Motor neuron (in vitro differentiated cells): ENCODE measurements at places on chromosomes 12 and 14. TPM values are rescaled to one million over a fixed set of nuclear protein-coding genes. Genes with fewer than 3 reads are reported as not detected.

The SLC5A8 gene
- 0.04 and 0.05 TPM in 2 replicates for total RNA-seq

The SOX5 gene
- 7.3 and 11.0 TPM in 2 replicates for total RNA-seq

The CMA1 gene
- not detected in 2 replicates for total RNA-seq

The CATSPERB gene
- 0.50 TPM in 1 of 2 replicates, not detected in the other for total RNA-seq

The CLSTN3 gene
- 57.0 and 60.6 TPM in 2 replicates for total RNA-seq

The AREL1 gene
- 22.5 and 24.8 TPM in 2 replicates for total RNA-seq

The PARP2 gene
- 33.6 and 39.0 TPM in 2 replicates for total RNA-seq

The TMEM30B gene
- total RNA-seq: 0.33 and 0.34 TPM in 2 replicates

The BDKRB2 gene
- total RNA-seq: 321 and 322 TPM in 2 replicates

The E2F7 gene
- 0.71 and 1.1 TPM in 2 replicates for total RNA-seq

The IL26 gene
- total RNA-seq: not detected in 2 replicates

The COX14 gene
- 36.5 and 39.0 TPM in 2 replicates for total RNA-seq

The TPPP2 gene
- total RNA-seq: 1.2 TPM in 1 of 2 replicates, not detected in the other

The HPD gene
- not detected in 2 replicates for total RNA-seq

The LTB4R2 gene
- 11.0 and 14.6 TPM in 2 replicates for total RNA-seq

The PTGDR gene
- 0.04 and 0.09 TPM in 2 replicates for total RNA-seq

The POTEG gene
- not detected in 2 replicates for total RNA-seq

The ARHGEF25 gene
- total RNA-seq: 16.5 and 19.3 TPM in 2 replicates

The CLEC4D gene
- total RNA-seq: not detected in 2 replicates

The ETFBKMT gene
- total RNA-seq: 2.7 and 2.9 TPM in 2 replicates

The SIRT4 gene
- total RNA-seq: 6.1 and 7.4 TPM in 2 replicates

The NKX2-1 gene
- not detected in 2 replicates for total RNA-seq

The SEL1L gene
- 50.3 and 53.4 TPM in 2 replicates for total RNA-seq

The LBHD2 gene
- total RNA-seq: not detected in 2 replicates

The BDKRB1 gene
- 0.19 and 2.4 TPM in 2 replicates for total RNA-seq

The ZNF385A gene
- total RNA-seq: 3.8 and 5.4 TPM in 2 replicates

The NRL gene
- total RNA-seq: 1.4 and 2.1 TPM in 2 replicates

The C12orf54 gene
- 9.5 and 10.0 TPM in 2 replicates for total RNA-seq

The TAS2R20 gene
- 3.5 and 5.3 TPM in 2 replicates for total RNA-seq

The FGF23 gene
- 0.87 and 1.2 TPM in 2 replicates for total RNA-seq

The KRT75 gene
- 0.09 TPM in 1 of 2 replicates, not detected in the other for total RNA-seq

The MMP17 gene
- 12.0 and 14.2 TPM in 2 replicates for total RNA-seq
